ENCODE measurements at places on chromosomes 11 and 22.
A peak's percentile ranks its signal among the peaks of the same experiment; 100 is the strongest.

DNA sequence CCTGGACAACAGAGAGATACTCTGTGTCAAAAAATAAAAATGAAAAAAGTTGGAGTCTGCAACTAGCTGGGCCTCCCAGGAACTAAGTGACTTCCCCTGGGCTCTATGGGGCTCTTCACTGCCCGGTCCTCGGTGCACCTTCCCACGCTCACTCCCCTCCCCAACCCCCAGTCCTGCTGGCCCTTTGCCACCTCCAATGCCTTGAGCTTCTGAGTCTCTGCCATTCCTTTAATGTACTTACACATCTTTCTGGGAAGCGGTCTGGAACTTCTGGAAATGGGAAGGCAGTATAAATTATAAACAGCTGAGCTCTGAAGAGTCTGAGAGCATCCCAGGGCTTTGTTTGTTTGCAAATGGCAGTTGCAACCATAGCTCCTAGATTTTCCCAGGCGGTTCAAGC, 5.9 kb upstream of the BATF2 start:
- DNase-seq: no peak

GRCh38 chr11:68508425-68508824, 47.9 kb downstream of the PPP6R3 start:
- no peak for DNase-seq

- peak; percentile 48 for DNase-seq
Observed at GRCh38 chr11:2376751-2377451, at the start of gene CD81. Gene CD81, plus strand, starts transcription at chr11:2377310. Its CDS starts 240 bp downstream, at chr11:2377550.

GRCh38 chr11:60343094-60343704, 16.1 kb downstream of the MS4A6E start:
- peak; percentile 4 for DNase-seq

DNA sequence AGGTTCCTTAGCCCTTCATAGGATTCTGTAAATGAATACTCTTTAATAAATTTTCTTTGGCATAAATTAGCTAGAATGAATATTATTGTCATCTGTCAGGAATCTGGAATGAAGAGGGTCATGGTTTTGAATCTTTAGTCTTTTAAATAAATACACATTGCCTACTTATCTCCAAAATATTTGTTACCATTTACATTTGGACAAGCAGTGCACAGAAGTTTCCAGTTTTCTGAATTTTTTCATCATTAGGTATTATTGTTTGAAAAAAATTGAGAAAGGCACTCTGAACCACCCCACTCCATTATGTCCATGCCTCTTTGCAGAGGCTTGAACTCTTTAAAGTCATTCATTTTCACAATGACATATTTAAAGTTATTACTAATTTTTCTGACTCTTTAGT, 549.0 kb upstream of the LUZP2 start:
- no peak for DNase-seq

DNA sequence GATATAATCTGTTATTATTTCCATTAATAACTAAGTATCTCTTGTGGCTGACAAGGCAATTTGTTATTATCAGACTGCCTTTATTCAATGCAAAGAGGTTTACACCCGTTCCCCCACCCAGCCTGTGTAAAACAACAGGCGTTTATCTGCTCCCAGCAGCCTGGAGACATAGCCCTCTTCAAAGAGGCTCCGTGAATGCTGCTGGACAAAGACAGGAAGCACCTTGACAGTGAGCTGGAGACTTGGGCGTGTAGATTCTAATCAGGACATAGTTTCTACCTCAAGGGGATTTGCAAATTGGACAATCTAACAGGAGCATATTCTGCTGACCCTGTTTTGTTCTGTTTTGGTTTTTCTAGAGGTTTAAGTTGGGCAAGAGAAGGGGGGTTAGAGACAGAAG, 733.0 kb upstream of the KIRREL3 start:
- DNase-seq: no peak

DNA sequence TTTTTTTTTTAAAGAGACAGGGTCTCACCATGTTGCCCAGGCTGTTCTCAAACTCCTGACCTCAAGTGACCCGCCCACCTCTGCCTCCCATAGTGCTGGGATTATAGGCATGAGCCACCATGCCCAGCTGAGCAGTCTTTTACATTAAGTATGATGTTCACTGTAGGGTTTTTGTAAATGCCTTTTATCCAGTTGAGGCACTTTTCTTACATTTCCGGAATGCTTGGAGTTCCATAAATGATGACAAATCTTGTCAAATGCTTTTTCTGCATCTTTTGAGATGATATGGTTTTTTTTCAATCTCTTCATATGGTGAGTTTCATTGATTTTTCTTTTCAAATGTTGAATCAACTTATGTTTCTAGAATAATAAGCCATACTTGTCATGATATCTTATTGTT, 29.4 kb upstream of the CTTN start:
- no peak for DNase-seq

Data from fibroblast of pulmonary artery (primary cell).